ENCODE measurements at places on chromosomes 7 and 10. TPM values are rescaled to one million over a fixed set of nuclear protein-coding genes. Genes with fewer than 3 reads are reported as not detected.

- no peak for DNase-seq
Observed at GRCh38 chr7:30268586-30268985, 15.8 kb upstream of the ZNRF2 start.

DNA sequence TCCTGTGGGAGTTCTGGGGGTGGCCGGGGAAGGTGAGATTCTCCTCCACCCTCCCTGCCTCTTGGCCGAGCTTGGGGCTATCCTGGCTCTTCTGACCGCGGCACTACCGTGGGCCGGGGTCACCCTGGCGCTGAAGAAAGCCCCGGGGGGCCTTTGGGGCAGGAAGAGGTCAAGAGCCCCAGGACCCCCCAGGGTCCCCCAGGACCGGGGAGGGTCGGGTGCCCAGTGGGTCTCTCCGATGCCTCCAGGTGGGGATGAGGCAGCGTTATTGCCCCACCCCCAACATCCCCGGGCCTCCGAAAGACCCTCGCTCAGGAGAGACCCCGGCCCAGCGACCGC is 439 bp upstream of the KNDC1 start:
- DNase-seq = no peak

DNA sequence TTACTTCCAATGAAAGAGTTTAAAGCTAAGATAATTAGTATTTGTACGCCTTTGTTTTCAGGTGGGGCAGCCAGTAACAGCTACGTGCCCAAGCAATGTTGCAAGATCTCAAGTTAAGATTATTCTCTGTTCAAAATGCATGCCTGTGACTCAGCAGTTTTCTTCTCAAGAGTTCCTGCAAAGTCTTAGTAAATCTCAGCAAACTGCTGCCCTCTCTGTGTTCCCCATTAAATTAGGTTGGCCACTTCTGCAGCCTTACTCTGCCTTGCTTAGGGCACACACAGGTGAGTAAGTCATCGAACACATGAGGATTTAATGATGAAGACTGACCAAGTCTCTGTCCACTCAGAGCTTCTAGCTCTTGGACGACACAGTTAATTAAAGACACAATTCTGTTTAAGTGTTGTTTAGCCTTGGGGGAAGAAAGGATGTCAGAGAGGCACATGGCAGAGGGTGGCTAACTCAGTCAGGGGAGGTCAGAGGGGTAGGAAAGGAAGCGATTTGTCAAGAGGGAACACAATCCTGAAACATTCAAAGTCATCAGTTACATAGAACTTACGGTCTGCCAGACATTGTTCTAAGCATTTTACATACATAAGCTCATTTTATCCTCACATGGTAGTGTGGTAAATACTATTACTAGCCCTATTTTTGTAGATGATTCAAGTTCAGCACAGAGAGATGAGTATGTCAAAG is 20.2 kb upstream of the SLC35G1 start:
- DNase-seq = peak; percentile 63

DNA sequence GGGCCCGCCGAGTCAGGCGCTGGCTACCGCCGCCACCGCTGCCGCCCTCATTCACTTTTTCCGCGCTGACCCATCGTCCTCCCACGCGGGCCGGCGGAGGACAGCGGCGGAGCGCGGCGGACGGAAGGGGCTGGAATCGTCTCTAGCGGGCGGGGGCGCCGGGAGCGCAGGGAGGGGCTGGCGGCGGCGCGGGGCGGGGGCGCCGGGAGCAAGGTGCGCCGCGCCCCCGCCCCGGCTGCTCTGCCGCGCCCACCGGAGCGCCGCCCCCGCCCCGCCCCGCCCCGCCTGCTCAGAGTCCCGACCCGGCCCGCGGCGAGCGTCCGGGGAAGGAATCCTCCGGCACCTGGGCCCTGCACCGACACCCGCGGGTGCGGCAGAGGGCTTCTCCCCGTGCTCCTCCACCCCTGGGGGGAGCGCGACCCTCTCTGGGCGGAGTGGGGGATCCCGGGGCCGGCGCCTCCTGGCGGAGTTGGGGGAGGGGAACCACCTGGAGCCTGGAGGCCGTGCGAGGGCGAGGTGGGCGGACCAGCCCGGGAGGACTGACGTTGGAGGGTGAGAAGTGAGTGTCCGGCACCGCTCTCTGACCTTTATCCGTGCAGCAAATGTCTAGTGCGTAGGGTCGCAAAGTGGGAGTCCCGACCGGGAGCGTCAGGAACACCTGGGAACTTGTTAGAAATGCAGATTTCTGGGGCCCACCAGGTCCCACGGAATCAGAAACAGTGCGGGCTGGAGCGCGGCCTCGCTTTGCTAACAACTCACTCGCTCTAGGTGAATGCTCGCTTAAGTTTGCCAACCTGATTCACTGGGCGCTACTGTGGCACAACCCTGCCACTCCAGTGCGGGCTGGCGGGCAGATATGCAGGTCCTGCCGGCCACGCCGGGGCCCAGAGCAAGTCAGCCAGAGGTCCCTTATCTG is at the start of gene COBL:
Gene COBL, minus strand, starts transcription at position 144 of the 916 bp plus-strand sequence. CDS start 176 bp downstream, outside the sequence.
- DNase-seq = no peak

Gene HTR5A
- not detected for total RNA-seq

DNA sequence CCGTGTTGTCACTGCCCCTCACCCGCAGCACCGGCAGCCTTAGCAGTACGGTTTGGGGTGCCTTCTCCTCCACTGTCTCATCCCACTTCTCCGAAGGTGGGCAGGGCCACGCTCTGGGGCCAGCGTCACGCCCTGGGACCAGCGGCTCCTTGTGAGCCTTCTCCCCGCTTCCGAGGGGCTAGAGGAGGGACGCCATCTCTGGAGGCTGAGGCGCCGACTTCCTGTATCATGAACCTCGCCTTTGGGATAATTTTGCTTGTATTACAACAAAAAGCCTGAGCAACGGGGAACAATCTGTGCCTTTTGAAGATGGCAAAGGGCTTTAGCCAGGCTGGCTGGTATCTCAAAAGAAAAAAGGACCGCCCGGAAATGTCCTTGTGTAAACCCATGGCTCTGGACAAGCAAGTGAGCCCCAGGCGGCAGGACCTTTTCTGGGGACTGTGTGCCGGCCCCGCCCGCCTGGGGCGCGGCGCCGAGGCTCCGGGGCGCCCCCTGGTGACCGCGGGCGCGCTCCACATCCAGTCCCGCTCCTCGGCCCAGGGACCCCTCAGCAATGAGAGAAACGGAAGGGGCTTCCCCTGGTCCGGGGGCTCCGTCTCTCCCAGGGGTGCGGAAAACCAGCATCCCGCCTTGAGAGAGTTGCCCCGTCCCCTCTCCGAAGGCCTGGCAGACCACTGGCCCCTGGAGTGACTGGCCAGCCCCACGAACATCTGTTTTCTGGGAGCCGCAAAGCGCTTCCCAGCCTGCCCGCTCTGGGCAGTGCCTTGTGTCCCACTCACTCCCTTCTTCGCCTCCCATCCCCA is 3.8 kb downstream of the DEPP1 start:
- no peak for DNase-seq

DNA sequence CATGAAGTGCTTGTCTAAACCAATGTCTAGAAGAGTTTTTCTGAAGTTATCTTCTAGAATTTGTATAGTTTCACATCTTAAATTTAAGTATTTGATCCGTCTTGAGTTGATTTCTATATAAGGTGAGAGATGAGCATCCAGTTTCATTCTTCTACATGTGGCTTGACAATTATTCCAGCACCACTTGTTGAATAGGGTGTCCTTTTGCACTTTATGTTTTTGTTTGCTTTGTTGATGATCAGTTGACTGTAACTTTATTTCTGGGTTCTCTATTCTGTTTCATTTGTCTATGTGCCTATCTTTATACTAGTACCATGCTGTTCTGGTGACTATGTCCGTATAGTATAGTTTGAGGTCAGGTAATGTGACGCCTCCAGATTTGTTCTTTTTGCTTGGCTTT is 426.6 kb upstream of the CHRM2 start:
- no peak for DNase-seq

Gene ECD
- 36.9 TPM for total RNA-seq

GRCh38 chr7:70676243-70676642 is 455.7 kb upstream of the GALNT17 start:
- no peak for DNase-seq

Gene ITGA8
- total RNA-seq = under 0.01 TPM

DNA sequence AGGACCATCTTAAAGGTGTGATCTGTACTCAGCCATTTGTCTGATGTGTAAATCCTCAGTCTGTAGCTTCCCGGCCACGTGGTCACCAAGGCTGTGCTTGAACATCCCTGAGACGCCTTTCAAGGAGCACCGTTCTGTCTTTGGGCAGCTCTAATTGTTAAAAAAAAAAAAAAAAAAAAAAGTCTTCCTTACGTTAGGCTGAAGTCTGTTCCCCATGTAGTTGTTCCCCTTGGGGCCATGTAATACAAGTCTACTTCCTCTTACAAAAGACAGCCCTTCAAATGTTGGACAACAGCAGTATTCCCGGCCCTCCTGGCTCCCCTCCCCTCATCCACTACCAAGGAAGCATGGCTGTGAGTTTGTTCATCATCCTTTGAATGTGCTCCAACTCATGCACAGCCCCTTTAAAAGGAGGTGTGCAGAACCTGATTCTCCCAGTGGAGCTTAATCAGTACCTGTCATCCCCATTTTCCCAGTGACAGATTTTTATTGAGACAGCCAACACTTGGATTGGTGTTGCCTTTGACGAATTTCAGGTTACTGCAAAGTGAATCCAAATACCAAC is 392.2 kb upstream of the GALNT17 start:
- DNase-seq = no peak

GRCh38 chr7:155324012-155324917 is 26.6 kb downstream of the INSIG1 start:
- DNase-seq = no peak

Gene OPN1SW
- not detected for total RNA-seq

Gene TMEM243
- 40.0 TPM for total RNA-seq

Gene RADIL
- total RNA-seq = not detected

DNA sequence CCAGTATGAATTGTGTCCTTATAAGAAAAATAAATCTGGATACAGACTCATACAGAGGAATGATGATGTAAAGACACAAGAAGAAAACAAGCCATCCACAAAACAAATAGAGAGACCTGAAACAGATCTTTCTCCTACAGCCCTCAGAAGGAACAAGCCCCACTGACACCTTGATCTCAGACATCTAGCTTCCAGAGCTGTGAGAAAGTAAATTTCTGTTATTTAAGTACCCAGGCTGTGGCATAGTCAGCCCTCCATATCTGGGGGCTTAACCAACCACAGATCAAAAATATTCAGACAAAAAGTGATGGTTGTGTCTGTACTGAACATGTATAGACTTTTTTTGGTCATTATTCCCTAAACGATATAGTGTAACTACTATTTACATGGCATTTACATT is 23.9 kb upstream of the ANKRD1 start:
- DNase-seq = no peak

Gene RASSF4
- total RNA-seq = 5.9 TPM

DNA sequence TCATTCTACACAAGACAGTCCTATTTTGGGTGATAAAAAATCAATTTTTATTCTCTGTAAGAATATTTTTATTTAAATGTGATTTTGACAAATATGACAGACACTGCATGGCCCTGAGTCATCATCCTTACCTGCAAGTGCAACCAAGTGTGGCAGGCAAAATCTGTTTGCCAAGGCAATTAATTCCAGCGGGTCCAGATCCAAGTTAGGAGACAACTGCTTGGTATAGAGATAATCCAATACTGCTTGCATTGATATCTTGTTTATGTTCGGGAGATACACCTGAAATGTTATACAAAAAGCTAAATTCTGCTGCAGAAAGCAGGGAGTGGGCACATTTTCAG is 66.2 kb downstream of the RHOBTB1 start:
- no peak for DNase-seq
